Left lung (tissue), 14 donors: ENCODE measurements at places on chromosomes 5 and 9. TPM values are rescaled to one million over a fixed set of nuclear protein-coding genes. Genes with fewer than 3 reads are reported as not detected.

- no peak for DNase-seq
- H3K4me3 ChIP-seq, result no peak overlapping the region
- no peaks in the 10 kb centered on the region for H3K4me1 ChIP-seq
Measured at GRCh38 chr9:93861736-93862358, 93.3 kb downstream of the BARX1 start.

- DNase-seq, result no peak
- H3K4me1 ChIP-seq, result peaks cover 15% of the 10 kb centered on the region
- H3K36me3 ChIP-seq, result no peaks in the 10 kb centered on the region
- H3K4me3 ChIP-seq, result no peak overlapping the region
- H3K27me3 ChIP-seq, result no peaks in the 10 kb centered on the region
Measured at GRCh38 chr5:142015781-142016533, 3.1 kb upstream of the GNPDA1 start.

GRCh38 chr9:82583524-82583923 is 479.4 kb downstream of the RASEF start:
- no peak overlapping the region for H3K4me3 ChIP-seq
- no peak for DNase-seq
- no peaks in the 10 kb centered on the region for H3K36me3 ChIP-seq
- no peak overlapping the region for H3K27ac ChIP-seq
- no peaks in the 10 kb centered on the region for H3K4me1 ChIP-seq

GRCh38 chr5:42666869-42667268 is 89.7 kb upstream of the CCDC152 start:
- H3K4me3 ChIP-seq, result no peak overlapping the region
- no peaks in the 10 kb centered on the region for H3K27me3 ChIP-seq
- no peak overlapping the region for H3K27ac ChIP-seq
- no peak for DNase-seq
- H3K4me1 ChIP-seq, result no peaks in the 10 kb centered on the region
- H3K36me3 ChIP-seq, result no peaks in the 10 kb centered on the region

DNA sequence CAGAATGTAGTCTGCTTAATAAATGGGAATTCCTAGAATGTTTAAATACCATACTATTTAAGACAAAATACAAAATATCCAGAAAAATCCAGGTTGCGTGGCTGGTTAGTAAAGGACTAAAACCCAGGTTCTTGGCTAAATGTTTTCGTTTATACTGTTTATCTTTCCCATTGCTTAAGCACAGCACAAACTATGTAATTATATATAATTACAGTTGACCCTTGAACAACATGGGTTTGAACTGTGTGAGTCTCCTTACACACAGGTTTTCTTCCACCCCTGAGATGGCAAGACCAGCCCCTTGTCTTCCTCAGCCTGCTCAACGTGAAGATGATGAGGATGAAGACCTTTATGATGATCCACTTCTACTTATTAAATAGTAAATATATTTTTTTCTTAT is 24.7 kb downstream of the XPA start:
- H3K27ac ChIP-seq, result no peak overlapping the region
- H3K4me1 ChIP-seq, result no peaks in the 10 kb centered on the region
- no peaks in the 10 kb centered on the region for H3K27me3 ChIP-seq
- no peak overlapping the region for H3K4me3 ChIP-seq
- H3K36me3 ChIP-seq, result peaks cover 99% of the 10 kb centered on the region

DNA sequence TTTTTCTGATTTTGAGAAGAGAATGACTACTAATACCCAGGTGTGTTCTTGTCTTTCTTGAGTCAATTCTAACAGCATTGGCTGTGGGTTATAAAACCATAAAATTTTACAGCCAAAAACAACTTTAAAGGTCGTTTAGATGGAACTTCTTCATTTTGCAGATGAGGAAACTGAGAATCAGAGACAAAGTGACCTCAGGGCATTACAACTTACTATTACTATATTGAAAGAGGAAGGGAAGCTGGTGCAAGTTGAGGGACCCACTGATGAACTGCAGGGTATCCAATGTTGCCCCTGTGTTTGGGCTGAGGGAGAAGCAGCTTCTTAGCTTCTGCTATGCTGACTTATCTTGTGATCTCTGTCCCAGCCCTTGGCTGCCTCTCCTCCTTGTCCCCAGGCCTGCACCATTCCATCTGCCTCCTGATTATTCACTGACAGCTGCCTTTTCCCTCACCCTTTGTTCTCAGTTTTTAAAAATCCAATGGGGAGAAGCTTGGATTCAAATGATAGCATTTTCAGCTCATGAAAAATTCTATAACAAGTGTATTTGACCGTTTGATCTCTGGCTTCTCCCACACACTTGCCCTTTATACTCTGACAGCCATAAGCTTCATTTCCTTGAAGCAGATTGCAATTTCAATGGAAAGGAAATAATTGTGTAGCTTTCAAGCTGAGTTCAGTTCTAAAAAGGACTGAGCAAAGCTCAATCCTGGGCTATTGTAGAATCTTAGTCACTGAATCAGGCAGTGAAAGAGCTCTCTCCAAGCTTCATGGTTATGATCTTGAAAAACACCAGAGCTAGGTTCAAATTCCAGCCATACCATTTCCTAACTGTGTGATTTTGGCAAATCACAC is 68.5 kb downstream of the TMC1 start:
- peaks cover 65% of the 10 kb centered on the region for H3K4me1 ChIP-seq
- peak overlapping the region; percentile 66 for H3K27ac ChIP-seq
- no peak overlapping the region for H3K4me3 ChIP-seq
- H3K36me3 ChIP-seq, result no peaks in the 10 kb centered on the region
- no peak for DNase-seq

C9orf85 gene
- 8.3 TPM for total RNA-seq

DNA sequence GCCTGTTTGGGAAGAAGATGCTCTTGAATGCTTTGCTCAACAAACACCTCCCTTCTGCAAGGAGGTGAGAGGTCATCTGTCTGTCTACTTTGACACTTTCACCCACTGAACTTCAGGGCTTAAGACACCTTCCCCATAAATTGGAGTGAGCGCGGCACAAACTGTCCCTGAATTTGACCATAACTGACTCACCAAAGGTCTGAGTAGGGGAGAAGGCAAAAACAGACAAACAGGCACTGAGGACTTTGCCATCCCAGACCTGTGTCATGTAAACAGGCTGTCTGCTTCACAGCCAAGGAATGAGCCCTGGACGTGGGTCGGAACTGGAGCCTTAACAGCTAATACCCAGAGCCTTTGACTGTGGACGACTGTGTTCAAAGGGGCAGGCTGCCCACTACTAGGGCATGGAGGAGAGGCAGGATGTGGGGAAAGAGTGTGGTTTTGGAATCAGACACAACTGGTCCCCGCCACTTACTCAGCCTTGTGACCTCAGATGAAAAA is 320.9 kb upstream of the KLF4 start:
- peaks cover 10% of the 10 kb centered on the region for H3K4me1 ChIP-seq
- H3K36me3 ChIP-seq, result no peaks in the 10 kb centered on the region
- no peak overlapping the region for H3K4me3 ChIP-seq
- peaks cover 2% of the 10 kb centered on the region for H3K27me3 ChIP-seq
- peak overlapping the region; percentile 11 for H3K27ac ChIP-seq
- no peak for DNase-seq

DNA sequence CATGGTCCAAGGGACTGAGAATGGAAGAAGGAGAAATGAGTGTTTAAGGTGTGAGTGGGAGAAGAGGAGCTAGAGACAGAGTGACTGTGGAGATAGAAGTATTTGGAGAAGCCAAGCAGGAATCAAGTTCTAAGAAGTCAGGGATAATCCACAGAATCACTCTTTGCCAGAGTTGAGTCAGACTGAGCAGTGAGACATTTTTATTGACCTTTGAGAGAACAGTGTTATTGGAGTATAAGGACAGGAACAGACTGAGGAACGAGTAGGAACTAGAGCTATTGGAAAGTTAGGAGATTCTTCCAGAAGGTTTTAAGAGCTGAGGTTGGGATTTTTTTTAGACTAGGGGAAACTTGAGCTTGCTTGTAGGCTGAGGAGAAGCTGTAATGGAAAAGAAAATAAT is 37.2 kb downstream of the RCL1 start:
- DNase-seq, result no peak
- no peak overlapping the region for H3K4me3 ChIP-seq
- H3K27me3 ChIP-seq, result no peaks in the 10 kb centered on the region
- H3K4me1 ChIP-seq, result peaks cover 5% of the 10 kb centered on the region
- H3K36me3 ChIP-seq, result no peaks in the 10 kb centered on the region
